ENCODE measurements at places on chromosomes 1 and 21.

DNA sequence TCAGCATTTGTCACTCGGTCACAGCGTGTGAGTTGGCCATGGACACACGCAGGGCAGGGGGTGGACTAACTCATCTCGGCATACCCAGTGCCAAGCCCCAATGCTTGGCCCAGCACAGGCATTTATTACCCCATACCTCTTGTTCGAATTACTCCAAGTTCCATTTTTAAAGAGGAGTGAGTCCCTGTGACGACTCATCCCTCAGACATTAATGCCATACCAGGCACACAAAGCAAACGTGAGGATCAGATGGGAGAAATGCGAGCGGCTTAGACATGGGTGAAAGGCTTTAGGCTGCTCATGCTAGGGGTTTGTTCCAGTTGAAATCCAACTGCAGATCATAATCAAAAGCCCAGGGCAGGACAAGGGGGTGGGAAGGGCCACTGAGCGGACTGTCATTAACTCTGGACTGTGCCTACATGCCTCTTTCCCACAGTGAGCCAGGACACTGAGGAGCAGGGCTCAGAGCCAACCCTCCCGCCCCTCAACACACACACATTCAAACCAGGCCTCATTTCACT is 118.5 kb upstream of the NGF start:
- no peak for DNase-seq

- no peak for DNase-seq
Observed at GRCh38 chr1:174736831-174737230, 262.9 kb upstream of the CACYBP start.

GRCh38 chr1:220892997-220893700 is 13.9 kb downstream of the HLX start:
- no peak for DNase-seq

GRCh38 chr1:151054971-151055547 is 4.4 kb downstream of the CDC42SE1 start:
- DNase-seq, result no peak

GRCh38 chr1:245153081-245153551 is 1.7 kb upstream of the KIF26B start:
- no peak for DNase-seq

DNA sequence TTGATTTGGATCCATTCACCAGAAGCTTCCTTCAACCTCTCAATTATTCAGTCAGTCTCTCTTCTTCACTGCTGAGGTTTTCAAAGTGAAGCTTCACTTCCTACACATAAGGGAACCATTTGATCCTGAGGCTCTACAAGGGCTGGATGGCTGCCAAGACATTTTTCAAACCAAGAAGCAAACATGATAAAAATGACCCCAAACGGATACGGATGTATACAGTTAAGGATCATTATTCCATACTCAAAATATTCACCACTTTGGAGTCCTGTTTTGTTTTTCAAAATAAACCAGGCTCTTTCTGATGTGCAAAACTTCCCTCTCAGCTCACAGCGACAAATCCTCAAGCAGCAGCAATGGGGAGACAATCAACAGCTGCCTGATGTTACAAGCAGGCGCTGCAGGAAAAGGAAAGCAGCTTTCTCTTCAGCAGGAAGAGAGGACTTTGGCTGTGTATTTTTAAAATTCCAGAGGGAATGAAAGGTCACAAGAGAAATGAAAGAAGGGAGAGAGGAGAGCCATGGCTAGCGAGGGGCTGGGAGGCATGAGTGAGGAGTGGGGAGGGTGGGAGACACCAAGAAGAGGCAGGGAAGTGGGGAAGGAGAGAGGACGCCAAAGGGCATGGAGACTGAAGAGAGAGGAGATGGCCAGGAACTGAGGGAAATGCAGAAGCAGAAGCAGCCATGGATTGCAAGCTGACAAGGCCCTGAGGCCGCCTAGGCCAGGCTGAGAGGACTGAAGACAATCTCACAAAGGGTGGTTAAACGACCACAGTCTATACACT is 145.4 kb downstream of the SLC45A1 start:
- peak; percentile 76 for DNase-seq

- no peak for DNase-seq
Observed at GRCh38 chr1:152539901-152540300, 25.6 kb downstream of the CRCT1 start.

DNA sequence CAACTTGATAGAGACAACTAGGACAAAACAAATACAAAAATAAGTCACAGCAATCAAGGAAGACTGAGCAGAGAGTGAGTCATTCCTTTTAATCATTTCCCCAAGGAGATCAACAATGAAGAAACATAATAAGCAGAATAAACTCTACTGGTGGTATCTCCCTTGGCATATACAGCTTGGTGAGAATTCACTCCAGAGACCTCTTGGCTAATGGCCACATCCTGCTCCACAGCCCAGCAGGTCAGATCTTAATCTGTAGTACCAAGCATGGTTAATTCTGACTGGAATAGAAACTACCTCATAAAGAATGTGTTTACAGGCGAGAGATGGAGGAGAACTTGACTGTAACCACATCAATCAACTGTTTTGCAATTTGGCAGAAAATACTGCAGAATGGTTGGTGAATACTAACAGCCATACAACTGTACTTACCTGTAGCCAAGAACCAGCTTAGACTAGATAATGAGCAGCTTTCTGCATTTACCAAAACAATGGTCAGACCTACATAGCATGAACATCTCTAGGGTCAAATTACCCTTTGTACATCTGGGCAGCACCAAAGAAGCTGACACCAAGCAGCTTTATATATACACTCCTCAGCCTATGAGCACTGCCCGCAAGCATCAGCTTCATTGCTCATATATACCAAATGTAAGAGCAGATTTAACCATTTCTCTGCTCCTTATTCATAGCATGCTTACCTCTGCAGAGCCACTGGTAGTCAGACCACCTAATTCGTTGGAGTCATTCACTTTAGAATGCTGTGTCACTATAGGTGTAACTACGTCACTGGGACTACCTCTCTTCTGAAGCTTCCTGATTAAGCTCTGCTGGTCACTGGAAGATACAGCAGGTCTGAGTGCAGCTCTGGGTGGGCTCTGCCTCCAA is 51.0 kb downstream of the KIAA0319L start:
- no peak for DNase-seq

GRCh38 chr1:168861421-168862004 is 132.5 kb upstream of the DPT start:
- DNase-seq, result no peak

DNA sequence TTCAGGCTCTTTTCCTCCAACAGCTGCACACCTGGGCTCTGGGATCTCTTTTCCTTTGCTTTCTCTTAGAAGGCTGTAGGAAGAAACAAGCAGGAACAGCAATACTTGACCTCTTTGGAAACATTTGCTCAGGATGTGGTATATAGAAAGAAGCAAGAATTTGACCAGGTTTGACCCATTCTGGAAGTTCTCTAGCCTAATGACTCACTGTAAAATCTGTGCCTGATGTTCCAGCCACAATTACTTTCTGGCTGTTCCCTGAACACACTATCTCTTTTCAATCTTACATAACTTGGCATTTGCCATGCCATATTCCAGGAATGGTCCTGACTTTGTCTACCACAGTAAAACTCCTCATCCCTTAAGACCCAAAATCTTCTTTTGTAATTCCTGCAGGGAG is 419.9 kb upstream of the DAB1 start:
- DNase-seq, result no peak

DNA sequence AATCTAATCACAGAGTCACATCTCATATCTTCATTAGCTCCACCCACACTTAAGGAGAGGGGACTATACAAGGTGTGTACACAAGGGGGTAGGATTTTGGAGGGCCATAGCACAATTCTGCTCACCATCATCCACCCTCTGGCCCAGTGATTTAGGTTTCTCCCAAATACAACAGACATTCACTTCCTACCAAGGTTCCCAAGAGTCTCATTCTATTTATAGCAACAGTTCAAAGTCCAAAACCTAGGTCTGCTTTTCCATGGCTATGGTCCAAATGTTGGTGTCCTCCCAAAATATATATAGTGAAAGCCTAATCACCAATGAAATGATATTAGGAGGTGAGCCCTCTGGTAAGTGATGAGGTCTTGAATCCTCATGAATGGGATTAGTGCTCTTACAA is 353.2 kb upstream of the PLD5 start:
- no peak for DNase-seq

DNA sequence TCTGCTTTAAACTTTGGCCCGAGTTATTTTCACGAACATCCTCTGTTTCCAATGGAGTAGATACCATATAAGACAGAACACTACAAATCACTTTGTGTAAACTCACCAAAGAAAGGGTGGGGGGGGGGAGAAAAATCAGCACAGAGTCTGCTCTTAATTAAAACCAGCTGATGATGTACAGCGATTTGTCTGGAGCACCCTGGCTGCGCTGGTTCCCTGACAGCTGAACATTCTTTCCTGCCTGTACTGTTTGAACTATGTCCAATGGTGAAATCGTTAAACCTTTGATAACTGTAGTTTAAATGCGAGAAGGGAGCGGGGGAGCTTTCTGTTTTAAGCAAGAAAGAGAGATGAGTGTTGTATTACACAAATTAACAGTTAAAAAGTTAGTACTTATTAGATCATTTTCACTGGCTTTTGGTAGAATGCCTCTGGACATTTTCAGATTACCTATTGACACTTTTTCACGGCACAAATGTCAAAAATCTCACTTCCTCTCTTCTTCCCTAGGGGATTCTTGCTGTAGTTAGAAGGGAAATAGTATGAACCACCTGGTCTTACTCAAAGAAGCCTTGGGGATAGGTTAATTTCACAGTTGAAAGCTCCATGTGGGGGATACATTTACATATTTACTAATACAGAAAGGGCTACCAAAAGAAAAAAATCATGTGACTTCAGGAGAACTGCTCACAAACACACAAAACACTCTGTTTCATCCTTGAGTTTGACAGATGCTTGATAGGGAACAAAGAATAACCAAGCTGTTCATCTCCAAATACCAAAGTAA is 140.2 kb upstream of the RUNX1 start:
- DNase-seq, result no peak

GRCh38 chr1:40630488-40631223 is 34.8 kb downstream of the RIMS3 start:
- DNase-seq, result no peak

- DNase-seq, result no peak
Observed at GRCh38 chr1:182762536-182762935, 27.0 kb upstream of the NPL start.

DNA sequence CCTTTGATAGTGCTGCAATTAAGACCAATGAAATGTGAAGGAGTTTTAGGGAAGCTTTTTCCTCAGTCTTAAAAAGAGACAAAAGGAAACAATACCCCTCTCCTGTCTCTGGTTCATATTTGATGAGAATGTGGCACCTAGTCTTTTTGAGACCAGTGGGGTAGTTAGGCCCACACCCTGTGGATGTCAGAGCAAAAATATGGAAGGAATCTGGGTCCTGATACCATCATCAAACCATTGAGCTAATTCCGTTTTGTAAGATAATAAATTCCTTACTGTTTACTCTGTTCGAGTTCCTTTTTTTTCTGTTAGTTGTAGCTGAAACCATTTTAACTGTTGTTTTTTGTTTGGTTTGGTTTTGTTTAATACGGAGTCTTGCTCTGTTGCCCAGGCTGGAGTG is 33.3 kb downstream of the PTPRC start:
- no peak for DNase-seq

DNA sequence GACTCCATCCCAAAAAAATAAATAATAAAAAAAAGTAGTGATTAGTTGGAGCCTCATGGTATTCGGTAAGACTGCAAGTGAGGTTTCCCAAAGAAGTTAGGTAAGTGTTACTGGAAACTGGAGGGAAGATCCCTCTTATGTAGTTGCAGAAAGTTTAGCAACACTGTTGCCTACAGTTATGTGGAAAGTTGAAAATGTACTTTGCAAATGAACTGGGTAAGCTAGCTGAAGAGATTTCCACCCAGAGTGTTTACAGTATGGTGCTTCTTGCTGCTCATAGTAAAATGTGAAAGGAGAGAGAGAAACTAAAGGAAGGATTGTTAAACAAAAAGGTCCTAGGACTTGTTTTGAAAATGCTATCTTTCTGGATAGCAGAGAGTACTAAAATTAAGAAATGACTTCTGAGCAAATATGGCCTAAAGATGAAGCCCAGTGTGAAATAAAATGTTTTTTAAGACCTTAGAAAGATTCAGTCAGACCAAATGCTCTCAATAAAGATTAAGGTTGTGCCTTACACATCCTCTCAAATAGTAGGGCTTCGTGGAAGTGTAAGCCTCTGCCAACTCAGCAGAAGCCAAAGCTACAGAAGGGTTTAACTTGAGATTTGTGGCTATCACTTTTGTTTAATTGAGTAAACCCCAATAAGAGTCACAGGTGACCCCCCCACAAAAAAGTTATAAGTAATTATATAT is 31.5 kb downstream of the RPS6KC1 start:
- DNase-seq, result no peak

- DNase-seq, result no peak
Observed at GRCh38 chr1:77744576-77744975, 15.1 kb downstream of the USP33 start.

DNA sequence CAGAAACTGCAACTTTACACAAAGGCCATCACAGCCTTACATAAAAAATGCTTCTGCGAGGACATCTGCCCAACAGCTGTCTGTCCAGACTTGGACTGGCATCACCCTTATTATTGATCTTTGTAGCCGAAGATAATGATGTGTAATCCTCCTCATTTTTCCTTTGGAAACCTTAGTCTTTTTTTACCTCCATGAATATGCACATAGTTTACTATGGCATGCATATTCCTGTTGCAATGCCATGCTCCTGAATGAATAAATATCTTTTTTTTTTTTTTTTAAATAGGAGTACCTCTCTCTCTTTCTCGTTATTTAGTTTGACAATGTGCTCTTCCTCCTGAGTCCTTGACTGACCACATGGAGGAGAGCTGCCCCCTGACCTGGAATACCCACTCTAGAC is 409.6 kb upstream of the USP24 start:
- no peak for DNase-seq

DNA sequence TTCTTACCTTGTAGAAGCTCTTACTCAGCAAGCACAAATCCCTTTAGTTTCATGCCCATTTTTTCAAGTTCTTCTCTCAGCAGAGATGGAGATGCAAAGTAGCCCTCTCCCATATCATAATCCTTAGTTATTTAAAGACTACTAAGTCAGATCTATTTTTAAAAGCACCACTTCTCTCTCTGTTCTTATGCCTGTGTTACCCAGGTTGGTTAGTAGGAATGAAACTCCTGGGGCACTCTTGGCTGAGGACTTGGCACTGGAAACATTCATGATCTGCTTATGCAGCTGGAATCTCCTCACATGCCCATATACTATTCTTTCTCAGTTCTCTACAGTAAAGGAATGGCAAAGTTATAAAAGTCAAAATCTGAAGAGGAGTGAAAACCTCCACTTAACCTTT is 51.9 kb upstream of the PPP2R5A start:
- no peak for DNase-seq

GRCh38 chr1:68293122-68293521 is 60.8 kb upstream of the WLS start:
- no peak for DNase-seq

GRCh38 chr1:209624558-209625549 is 27.4 kb downstream of the LAMB3 start:
- DNase-seq, result no peak

DNA sequence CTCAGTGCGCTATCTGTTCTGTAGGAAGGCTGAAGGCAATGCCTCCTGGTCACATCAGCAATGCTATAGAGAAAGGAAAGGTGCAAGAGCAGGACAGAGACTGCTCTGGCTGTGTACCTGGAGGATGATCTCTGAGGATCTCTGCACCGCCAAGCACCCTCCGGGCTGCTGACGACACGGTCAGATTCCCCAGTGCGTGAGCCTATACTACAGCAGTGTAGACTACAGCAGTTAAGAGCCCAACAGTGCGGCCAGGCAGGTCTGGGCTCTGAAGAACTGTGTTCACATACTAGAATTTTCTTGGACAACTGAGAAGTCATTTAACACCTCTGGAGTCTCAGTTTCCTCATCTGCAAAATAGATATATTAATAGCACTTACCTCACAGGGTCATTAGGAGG is 39.9 kb downstream of the ITPKB start:
- no peak for DNase-seq

Data from urinary bladder (tissue), 4 donors.